RWPE1 (cell line): ENCODE measurements at places on chromosomes 13 and 19.

DNA sequence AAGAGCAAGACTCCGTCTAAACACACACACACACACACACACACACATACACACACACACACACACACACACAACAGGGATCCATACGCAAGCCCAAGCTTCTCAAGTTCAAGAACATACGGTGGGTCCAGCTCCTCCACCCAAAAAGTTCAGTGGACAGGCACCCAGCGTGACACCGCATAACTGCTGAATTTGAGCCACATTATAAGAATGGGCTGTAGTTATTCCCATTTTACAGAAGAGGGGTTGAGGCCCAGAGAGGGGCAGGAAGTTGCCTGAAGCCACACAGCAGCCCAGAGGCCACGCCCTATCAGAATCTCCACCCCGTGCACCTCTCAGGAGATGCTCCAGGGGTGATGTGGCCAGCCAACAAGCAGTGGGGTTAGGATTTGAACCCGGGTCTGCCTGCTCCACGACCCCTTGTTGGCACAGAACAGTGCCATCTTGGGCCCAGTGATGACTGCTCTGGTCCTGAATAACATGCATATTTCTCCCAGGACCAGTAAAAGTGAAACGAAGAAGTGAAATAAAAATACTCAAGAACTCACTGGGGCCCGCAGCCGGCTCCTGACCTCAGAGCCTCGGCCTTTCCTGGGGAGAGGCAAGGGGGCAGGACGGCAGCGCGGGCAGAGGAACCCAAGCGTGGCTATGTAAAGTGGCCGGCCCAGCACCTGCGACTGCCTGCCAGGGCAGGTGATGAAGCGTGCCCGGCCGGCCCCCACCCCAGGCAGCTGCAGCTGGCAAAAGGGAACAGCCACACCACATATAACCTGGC is 61.9 kb downstream of the AP1M1 start:
- DNase-seq = no peak

DNA sequence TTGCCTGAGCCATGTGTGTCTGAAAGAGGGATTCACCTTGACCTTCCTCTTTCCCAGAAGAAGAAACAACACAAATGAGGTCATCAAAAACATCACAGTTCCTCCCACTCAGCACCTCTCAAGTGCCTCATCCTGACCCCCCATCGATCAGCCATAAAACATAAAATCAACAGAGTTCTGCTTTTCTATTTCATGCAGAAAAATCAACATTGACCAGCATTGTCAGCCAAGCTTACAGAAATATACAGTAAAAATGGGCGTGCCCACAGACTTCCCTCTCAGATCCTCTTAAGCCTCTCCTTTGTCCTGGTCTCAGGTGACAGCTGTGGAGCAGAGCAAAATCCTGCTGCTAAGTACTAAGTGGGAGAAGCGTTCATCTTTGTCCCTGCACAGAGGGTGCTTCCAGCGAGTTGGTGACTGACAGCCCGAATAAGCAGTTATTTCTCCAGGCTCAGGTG is 213.3 kb downstream of the OLFM4 start:
- no peak for DNase-seq

DNA sequence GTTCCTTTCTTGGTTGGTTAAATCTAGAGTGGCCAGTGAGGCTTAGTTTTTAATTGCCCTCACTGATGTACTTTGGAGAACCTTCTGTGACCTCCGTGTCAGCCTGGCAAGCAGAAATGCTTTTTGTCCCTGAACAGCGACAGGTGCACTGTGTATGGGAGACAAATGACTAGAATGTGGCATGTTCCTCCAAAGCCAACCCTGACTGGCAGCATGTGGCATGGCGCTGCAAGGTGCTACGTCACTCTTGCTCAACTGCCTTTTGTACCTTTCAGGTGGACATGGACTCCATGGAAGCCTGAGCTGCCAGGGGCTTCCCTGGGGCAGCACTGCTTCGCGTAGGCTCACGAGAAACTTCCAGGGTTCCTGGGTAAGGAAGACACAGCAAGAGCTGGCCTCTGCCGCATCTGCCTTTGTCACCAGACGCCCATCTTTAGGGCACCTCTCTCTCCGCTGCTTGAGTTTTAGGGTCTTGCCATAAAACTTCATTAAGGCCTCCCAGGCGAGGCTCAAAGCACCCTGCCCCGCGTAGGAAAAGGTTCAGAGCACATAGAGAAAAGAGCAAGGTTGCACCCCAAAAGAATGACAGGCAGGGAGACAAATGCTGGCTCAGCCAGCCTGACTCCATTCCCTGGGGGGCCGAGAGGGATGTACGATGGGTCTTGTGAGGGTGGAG is 167.1 kb upstream of the SOX1 start:
- no peak for DNase-seq

DNA sequence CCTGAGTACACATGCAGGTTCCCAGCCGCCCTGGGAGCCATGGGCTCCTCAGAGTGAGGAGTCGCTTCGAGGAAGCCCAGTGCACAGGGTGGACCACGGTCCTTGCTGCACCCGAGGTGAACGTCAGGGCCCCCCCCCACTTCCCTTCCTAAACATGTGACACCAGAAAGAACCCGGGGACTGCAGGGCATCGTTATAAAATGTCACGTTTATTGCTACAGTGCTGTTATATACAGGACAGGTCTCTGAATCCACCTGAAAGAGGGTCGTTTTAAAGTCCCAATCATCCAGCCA is 3.8 kb upstream of the UQCR11 start:
- DNase-seq = no peak

DNA sequence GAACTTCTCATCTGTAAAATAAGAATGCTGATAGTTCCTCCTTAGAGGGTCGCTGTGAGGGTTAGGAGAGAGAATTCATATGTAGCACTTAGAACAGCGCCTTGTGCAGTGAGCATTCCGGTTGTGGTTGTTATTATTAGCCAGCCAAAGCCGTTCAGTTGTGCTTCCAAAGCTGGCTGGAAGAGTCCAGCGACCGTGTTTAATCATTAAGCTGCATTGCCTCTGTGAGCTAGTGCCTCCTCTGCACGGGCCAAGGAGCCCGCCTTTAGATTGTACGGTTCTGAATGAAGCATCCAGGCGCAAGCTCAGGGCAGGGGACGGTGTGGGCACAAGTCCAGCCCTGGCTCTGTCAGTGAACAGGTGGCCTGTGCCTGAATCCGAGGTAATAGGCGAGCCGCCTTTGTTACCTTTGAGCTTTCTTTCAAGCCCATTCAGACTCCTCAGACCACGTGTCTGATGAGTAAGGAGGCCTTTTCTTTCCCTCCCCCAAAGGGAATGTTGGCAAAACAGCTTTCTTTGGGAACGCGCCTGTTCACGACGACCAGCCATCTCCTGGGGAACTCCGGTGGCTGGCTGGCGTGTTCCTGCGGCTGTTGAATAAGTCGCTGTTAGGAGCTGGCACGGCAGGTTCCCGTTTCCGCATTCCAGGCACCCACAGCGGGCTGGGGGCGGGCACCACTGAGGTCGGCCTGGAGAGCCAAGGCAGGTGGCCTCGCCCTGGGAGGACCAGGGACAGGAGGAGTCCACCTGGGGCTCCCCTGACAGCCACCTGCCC is 25.1 kb downstream of the SIPA1L3 start:
- peak; percentile 89 for DNase-seq

- no peak for DNase-seq
These were observed 2.8 kb downstream of the MAMSTR start for GRCh38 chr19:48716562-48717291.

DNA sequence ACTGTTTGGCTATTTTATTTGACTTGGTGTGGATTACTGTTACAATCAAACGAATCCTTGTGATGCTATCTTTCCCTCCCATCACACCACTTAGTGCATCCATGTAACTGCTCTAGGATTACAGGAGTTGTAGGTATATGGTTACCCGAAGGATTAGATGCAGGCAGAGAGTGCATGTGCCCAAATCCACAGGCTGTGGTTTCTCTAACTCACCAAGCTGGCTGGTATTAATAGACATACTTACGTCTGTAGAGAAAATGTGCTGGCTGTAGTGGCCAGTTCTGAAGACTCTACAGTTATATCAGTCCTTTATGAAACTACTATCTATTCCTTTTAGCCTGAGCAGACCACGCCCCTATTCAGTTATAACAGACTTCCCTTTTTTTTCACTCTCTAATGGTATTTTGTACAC is 1.1 kb upstream of the HMGB1 start:
- DNase-seq = no peak
